ENCODE measurements at places on chromosomes 2 and 18.

DNA sequence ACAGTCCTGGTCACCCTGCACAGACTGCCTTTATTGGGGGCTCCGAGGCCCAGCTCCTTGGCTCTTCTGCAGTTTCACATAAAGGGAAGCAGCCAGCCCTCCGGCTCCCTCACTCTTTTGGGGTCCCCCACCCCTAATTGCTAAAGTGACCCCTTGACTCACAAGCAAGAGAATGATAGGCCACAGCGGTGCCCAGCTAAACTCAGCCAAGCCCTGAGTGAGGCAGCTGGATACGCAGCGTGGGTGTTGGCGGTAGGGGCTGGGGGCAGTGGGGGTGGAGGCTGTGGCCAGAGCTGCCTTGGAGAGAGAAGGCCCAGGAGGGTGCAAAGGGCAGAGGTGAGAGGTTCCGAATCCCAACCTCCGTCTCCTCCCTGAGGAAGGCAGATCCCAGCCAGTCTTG lies 25.5 kb upstream of the ALPP start:
- no peak for DNase-seq

- DNase-seq = no peak
These were observed 81.5 kb upstream of the SMAD2 start for GRCh38 chr18:48011926-48012465.

DNA sequence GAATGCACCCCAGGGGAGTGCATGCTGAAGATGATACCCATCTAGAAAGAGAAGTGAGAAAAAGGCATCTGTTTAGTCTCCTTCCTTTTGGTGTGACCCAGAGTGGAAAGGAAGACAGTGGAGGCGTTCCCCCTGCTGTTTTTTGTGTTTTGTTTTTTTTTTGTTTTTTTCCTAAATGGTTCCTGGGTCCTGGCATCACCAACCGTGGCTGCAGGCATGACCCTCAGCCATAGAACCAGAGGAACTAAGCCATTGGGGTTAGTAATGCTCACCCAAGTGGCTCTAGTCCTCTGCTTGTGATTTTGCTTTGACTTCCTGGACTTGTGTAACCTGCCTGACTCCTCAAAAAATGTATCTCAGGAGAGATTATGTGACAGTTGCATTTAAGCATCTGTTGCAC lies 451.3 kb downstream of the DCC start:
- DNase-seq = no peak

GRCh38 chr18:49997558-49997957 lies 184.2 kb upstream of the ACAA2 start:
- no peak for DNase-seq

DNA sequence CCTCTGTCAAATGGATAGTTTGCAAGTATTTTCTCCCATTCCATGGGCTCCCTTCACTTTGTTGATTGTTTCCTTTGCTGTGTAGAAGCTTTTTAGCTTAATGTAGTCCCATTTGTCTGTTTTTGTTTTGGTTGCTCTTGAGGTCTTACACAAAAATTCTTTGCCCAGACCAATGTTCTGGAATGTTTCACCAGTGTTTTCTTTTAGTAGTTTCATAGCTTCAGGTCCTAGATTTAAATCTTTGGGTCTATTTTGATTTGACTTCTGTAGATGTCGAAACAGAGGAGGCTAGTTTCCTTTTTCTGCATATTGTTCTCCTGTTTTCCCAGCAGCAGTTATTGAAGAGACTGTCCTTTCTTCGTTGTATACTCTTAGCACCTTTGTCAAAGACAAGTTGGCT lies 351.6 kb downstream of the PTPRM start:
- DNase-seq = no peak

- no peak for DNase-seq
These were observed 24.7 kb upstream of the AGAP1 start for GRCh38 chr2:235468978-235469655.

GRCh38 chr2:148596018-148596417 lies 48.5 kb upstream of the EPC2 start:
- DNase-seq = no peak

GRCh38 chr2:217723981-217724380 lies 278.8 kb downstream of the TNS1 start:
- no peak for DNase-seq

GRCh38 chr2:169862816-169863215 lies 35.6 kb downstream of the UBR3 start:
- DNase-seq = no peak

DNA sequence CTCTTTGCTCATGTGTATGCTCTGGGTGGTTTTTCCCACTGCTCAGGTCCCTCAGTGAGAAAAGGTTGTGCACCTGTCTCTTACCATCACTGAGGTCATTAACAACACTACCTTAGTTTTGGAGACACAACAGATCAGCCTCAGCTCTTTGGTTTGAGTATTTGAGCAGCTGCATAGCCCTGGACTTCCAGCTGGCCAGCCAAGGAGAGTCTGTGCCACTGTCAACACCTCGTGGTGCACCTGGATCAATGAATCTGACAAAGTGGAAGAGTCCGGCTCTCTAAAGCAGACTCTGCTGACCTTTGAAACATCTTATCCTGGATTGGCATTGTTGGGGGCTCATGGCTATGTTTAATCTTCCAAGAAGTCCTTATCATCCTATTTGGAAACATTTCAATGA lies 30.0 kb downstream of the SERPINB8 start:
- DNase-seq = no peak

DNA sequence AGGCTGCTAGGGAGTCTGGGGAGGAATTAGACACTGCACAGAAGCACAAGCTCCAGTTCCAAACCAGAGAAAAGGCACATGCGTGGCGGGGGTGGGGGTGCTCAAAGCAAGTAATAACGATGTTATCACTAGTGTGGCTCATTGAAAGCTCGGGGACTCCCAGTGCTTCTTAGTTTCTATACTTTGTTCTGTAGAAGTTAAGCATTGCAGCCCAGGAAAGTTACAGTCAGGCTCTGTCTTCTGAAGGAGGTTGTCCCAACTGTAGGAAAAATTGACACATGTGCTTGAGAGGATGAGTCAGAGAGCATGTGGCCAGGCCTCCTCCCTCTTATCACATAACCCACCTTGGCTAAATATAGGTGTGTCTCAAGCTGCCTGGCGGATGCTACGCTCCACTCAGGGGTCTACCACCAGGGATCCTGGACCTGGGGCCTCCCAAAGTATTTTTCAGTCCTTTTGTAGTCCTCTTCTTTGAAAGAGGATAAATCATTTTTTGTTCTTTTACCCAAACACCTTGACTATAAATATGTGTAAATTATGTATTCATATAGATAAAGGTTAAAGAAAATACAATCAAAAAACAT lies 3.8 kb downstream of the GALNT5 start:
- DNase-seq = no peak

DNA sequence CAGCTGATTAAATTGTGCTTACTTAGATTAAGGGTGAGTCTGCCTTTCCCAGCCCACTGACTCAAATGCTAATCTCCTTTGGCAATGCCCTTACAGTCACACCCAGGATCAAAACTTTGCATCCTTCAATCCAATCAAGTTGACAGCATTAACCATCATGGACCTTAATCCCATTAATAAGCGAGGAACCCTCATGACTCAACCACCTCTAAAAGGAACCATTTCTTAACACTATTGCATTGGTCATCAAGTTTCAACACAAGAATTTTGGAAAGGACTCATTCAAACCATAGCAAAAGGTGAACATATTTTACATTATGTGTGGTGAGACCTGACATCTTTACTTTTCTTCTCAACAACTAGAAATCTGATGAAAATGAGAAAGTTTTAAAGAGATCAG lies 187.0 kb downstream of the OSR1 start:
- DNase-seq = no peak

DNA sequence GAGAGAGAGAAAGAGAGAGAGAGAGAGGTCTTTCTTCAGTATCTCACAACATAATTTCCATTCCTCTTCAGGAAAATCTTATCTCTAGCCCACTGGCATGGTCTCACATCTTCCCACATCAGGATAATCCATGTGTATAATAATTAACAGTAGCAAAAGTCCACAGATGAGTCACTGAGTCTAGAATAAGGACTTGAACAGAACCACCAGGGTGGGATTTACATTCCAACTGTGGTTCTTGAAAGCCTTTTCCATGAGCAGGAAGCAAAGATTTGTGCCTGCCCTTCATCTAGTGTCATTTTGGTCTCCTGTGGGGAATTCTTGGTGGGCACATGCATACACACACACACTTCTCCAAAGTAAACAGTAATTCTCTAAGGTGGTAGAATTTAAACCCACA lies 107.1 kb upstream of the TCF4 start:
- DNase-seq = no peak

DNA sequence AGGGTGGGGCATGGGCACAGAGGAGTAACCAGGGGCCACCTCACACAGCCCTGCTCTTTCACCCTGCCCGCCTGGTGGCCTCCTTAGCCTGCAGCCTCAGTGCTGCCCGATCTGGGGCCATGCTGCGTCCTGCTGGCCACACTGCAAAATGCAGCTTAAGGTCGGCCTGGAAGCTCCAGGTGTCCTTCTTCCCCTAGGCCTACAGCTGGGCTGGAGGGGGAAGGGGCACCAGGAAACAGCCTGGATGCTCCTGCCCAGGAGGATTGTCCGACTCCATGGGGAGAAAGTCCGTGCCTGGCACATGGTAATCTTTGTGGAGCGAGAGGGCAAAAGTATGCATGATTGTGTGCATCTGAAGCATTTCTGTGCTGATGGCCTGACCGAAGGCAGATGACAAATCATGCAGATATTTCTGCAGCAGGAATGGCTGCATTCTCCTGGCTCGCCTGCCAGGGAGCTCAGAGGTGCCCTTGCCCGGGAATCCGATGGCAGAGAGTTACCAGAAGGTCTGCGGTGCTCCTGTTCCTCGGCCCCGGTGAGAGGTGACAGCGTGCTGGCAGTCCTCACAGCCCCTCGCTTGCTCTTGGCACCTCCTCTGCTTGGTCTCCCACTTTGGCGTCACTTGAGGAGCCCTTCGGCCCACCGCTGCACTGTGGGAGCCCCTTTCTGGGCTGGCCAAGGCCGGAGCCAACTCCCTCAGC lies 12.8 kb upstream of the ALPP start:
- no peak for DNase-seq

GRCh38 chr2:206336861-206337260 lies 62.4 kb downstream of the ZDBF2 start:
- no peak for DNase-seq

GRCh38 chr2:120654381-120655134 lies 81.1 kb upstream of the GLI2 start:
- DNase-seq = no peak

DNA sequence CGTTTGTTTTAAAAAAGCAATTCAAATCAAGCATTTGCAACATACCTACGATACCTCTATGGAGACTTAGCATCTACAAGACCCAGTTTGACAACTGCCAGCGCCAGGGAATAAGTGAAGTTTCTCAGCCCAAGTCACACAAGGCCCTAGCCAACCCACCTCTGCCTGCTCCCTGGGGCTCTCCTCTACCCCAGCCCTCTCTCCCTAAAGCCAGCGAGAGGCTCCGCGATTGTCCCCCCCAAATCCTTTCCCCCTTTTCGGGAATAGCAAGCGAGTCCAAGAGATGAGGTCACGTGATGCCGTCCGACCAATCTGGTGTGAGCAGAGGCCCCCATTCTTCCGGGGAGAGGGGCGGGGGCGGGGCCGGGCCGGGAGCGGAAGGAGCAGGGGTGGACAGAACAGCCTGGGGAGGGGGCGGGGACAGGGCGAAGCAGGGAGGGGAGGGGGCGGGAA lies 102.2 kb upstream of the RAB6C start:
- DNase-seq = peak; percentile 87

DNA sequence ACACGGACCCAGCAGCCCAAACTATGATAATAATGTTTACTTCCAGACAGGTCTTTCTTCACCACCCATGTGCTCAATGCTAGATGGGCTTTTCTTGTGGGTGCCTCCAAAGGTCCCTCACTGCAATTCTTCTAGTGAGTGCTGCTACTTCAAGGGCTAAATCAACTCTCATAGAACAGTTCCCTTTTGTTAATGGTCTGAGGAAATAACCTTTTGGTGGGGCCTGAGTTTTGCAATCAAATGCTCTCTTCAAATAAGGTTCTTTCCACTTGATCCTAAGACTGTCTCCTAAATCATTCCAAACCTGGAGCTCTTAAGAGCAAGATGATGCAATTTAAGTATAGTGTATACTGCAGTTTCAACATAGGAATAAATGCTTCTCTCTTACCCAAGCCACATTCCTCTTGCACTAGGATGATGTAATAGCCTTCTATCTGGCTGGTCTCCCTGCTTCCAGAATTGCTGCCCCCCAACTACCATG lies 6.0 kb downstream of the NEMP2 start:
- DNase-seq = no peak

DNA sequence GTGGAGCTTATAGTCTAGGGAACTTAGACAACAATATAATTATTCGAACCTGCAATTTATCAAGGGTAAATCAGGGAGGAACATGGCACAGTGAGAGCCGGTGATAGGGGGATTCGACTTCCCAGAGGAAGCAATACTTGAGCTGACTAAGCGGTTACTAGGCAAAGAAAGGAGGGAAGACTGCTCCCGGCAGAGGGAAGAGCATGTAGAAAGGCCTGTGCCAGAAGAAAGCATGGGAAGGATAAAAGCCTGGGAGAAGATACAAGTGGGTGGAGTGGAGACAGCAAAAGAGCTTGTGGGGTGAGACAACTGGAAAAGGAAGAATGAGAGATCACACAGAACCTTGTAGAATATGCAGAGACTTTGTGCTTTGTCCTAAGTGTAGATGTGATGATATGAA lies 93.3 kb downstream of the MARCHF4 start:
- DNase-seq = no peak
